Stimulated activated CD4-positive, alpha-beta T cell treated with anti-CD3 and anti-CD28 coated beads, Interleukin-4, amount 100 ng/mL, for 48 hours (primary cell): ENCODE measurements at places on chromosomes 3 and 15.

GRCh38 chr3:143672396-143673165, 175.7 kb downstream of the SLC9A9 start:
- DNase-seq = no peak

DNA sequence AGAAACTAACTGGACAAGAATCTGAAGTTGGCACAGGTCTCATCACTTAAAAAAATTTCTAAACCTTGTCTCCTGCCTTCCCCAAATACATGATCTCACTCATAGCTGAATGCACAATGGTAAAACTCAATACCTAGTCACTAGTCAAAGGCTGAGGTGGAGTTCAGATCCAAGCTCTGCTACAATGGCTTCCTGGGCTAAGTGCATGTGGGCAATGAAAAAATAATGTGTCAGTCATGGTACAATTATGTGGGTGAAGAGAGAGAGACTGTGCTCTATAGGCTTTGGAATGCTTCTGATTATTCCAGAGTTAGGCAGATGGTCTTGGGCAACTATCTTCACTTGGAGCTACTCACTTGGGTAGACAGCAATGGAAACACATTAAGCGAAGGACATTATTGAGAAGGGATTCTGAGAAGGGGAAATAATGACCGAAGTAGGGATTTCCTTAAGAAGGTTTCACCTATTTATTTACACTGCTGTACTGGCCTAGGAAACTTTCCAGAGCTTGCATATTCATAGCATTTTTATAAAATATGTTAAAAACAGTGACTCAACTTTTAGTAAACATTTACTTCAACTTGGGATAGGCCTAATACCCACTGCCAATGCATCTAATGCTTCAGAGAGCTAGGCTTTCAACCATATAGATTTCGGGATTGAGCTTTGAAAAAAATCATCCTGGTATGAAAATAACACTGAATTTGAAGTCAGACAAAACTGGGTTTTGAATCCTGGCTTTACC, 58.7 kb upstream of the PLXND1 start:
- no peak for DNase-seq

DNA sequence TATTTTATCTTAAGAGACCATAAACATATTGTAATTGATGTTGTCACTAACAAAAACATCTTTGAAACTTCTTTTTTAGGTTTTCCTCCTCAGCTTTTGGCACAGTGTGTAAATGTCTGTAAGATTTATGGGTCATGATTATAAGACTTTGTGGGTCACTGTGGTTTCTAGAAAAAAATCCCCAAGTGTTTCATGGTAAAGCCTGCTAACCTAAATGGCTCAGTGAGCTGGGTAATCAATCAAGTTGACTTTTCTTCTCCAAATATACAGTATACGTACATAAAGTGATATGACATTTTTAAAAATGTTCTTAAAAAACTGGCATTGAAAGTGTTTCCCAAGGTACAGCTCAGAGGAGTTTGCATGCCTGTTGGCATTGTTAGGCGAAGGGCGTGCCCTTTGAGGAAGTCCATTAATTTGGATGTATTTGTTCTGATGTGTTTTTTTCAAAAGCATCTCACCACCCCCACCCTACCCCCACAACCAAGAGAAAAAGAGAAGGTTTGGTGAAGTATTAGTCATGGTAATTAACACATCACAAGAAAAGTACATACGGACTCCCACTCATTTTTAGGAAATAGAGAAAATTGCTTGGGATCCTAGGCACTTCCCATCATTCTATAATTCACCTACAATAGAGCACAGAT, 385.4 kb upstream of the LRRC3B start:
- no peak for DNase-seq

GRCh38 chr3:8482960-8483665, 18.5 kb upstream of the LMCD1 start:
- DNase-seq = no peak

GRCh38 chr3:42214064-42214463, 51.9 kb downstream of the CCK start:
- DNase-seq = no peak

DNA sequence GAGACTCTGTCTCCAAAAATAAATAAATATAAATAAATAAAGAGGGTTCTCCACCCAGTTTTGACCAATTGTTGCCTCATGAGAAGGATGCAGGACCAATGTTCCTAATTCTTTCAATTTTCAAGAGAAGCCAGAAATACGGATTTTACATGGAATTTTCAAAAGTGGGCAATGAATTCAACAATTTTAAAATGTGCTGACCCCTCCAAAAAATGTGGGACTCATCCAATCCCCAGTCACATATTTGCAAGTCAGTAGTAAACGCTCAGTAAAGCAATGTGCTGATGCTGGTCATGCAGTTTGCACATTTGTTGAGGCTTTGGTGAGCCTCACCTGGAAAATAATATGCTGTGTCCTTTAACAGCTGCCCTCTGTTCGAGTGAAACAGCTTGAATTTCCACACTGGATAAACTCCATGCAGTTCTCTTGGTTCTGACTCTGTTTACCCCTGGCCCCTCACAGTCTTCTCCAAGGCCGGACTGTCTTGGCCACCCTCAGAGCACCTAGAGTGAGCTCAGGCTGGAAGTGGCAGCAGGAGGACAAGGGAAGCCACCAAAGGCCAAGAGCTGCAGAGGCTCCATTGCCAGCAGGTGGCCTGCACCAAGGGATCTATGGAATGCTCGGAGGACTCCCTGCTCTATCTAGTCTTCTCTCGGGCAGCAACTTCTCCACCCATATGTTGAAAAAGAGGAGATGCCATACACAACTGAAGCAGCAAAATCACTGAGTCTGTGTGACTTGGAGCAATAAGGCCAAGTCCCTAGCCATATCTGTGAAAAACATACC, 246.8 kb downstream of the UACA start:
- DNase-seq = no peak

DNA sequence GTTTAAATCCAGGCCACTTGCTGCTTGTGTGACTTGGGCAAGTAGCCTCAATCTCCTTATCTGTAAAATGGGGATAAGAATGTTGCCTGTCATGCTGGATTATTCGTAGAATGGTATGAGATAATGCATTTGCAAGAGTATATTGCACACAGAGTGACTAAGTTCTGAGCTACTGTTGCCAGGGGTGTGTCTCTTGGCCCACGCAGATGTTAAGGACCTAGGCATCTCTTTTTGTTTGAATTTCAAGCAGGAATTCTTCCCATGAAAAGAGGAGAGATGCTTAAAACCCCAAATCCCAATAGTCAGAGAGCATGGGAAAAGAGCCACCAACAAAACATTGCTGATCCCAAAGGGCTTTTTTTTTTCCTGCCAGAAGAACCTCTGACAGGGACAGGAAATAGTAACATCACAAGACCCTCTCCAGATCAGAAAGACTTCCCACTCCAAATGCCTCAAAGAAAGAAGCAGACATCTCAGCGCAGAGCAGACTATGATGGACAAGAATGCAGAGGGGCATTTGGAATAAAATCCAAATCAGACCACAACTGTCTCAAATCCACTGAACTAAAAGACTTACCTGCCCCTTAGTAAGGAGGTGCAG, 90.5 kb downstream of the MRPL46 start:
- DNase-seq = no peak

DNA sequence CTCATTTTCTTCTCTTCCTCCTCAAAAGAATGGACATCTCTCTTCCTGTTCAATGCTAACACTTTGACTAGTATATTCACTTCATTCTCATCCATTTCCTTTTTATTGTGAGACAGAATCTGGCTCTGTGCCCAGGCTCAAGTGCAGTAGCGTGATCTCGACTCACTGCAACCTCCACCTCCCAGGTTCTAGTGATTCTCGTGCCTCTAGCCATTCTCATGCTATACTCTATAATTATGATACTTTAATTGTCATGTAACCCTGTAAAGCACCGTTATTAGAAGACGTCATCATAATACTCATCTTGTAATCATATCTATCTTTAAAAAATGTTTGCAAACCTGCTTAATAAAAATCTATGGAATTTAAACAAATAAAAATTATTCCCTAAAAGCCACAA, 107.0 kb downstream of the SHOX2 start:
- DNase-seq = no peak

- DNase-seq = no peak
These were observed 55.6 kb upstream of the SEMA6D start for GRCh38 chr15:47661661-47662180.
